ENCODE measurements at places on chromosomes 16 and 17. TPM values are rescaled to one million over a fixed set of nuclear protein-coding genes. Genes with fewer than 3 reads are reported as not detected.

DNA sequence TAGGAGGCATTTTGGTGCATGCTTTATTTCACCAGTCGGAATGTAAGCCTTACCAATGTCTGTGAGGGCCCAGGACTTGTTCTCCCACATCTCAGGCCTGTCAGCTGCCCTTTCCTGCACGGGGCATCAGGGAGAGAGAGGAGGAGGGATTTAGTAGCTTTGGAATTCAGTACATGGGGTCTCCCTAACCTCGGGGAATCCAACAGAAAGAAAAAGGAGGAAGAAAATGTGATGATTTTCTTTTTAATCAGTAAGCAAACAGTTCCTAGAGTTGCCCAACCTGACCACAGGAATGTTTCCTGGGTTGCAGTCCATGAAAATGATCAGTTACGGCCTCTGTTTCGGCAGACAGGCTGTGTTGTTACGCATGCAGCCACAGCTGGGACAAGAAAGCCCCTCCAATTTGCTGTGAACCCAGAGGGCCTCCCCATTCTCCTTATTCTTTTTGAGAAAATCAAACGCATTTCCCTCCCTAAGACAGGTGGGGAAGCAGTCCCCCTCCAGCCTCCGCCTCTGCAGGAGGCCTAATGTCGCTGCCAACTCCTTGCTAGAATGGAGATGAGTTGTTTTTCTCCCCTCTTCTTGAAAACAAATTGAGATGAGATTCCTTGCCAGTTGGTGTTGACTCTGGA lies 53.1 kb upstream of the TANGO6 start:
- no peak for DNase-seq

DNA sequence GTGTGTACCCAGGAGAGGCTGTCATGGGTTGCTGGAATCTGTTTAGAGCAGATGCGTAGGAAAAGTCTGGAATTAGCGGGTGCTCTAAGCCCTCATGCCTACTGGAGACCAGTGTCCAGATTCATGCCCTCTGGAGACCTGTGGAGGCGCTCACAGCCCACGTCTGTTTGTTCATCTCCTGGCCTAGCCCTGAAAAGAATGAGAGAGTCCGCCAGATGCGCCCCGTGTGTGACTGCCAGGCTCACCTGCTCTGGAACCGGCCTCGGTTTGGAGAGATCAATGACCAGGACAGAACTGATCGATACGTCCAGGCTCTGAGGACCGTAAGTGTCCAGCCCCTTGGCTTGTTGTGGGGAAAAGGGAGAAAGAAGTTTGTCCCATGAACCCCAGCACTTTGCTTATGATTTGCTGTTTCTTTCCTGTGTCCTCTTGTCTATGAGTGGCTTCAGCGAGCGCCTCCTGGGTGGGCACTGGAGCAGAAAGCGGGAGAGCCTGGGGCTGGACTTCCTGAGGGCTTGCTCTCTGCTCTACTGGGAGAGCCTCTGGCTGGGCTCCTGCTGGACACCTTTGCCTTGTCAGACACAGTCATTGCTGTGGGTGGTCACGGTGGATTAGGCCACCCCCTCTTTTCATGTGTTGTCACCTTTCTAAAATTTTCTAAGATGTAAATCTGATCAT lies 35.3 kb downstream of the PRMT7 start:
- DNase-seq, result no peak

- no peak for DNase-seq
Observed at GRCh38 chr17:79370126-79370525, 240.7 kb downstream of the RBFOX3 start.

- DNase-seq, result no peak
Observed at GRCh38 chr17:47200325-47200664, 8.9 kb upstream of the MYL4 start.

DNA sequence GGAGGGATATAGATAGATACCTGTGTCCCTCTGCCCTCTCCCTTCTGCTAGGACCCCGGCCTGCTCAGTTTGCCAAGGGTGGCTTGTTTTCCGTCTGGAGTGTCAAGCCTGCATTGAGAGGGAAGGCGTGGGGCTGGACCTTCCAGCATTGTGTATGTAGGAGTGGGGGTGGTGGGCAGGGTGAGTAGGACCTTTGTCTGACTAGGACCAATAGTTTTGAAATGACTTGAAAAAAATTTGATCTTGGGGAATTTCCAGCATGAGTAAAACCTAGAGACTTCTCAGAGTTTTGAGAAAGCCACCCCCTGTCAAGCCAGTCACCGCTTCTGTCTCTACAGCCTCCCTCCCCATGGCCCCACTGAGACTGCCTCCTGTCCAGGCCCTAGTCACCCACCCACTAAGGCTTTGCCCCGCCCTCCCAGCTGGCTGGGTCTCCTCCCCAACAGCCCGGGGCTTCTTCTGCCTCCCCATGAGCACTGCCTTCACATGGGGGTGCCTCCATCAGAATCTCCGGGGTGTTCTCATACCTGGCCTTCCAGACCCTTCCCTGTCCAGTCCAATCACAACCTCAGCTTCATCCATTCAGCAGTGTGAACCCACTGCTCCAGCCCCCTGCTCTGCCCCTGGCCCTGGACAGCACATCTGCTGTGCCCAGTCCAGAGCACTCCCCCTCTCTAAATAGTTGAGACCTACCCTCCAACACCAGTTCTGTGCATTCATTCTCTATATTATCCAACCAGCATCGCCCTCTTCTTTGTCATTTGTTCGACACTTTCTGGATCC lies 207.0 kb downstream of the MSI2 start:
- DNase-seq, result no peak

GRCh38 chr16:2015117-2015946 lies 4.3 kb upstream of the NPW start:
- no peak for DNase-seq

The RNF151 gene
- not detected for total RNA-seq

Data from vagina (tissue), 2 donors.